ENCODE measurements at places on chromosomes 1 and 21.
A peak's percentile ranks its signal among the peaks of the same experiment; 100 is the strongest.

DNA sequence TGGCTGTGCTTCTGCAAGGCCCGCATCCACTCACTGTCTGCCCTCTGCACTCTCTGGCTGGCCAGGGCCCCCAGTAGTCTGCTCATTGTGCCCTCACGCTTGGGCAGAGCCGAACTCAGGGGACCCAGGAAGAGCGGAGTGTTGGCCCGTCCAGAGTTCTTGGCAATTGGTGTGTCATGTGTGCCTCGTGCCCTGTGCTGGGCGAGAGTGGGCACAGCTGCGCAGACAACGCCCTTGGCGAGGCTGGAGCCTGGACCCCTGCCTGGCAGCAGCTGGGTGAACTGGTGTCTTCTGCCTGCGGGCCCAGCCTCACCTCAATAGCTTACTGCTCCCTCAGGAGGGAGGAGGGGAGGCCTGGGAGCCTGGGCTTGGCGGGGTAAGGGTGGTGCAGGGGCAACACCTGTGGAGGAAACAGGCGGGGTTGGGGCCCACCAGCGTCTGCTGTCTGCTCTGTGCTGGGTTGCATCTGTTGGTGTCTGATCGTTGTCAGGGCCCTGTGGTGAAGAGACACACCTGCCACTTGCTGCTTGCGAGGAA, 2.1 kb downstream of the GUK1 start:
- DNase-seq, result peak; percentile 53

DNA sequence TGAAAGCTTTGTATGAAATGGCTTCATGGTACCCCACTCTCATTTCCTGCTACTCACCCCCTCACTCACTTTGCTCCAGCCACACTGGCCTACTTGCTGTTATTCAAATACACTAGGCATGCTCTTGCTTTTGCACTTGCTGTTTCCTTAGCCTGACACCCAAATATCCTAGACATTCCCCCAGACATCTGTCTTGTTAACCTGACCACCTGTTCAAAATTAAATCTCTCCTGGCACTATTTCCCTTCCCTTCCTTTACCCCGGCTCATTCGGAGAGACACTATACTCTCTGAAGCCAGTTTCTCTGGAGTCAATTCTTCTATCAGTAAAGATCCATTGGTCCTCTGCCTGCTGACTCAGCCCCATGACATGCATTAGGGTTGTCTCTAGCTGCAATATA, 306.0 kb upstream of the SGIP1 start:
- no peak for DNase-seq

GRCh38 chr1:196180847-196181593, 427.2 kb downstream of the KCNT2 start:
- no peak for DNase-seq

- DNase-seq, result no peak
Measured at GRCh38 chr1:169931795-169932231, 38.1 kb upstream of the SCYL3 start.

DNA sequence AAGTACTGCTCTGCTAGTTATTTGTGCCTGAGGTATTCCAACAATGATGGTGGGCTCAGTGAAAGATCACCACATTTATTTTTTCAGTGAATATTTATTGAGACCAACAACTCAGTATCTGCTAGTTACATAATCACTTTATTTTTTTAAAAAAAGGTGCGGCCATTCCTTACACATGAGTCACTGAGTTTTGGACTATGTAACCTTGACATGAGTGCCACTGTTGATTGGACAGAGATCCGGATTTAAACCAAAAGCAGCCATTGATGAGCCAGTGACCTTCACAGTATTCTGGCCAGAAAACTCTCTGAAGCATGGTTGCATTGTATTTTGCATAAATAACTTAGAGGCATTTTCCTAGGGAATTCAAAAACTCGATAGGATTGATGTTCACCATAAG, 79.5 kb downstream of the NUF2 start:
- DNase-seq, result no peak

GRCh38 chr21:37871121-37871862, 45.0 kb downstream of the KCNJ6 start:
- no peak for DNase-seq

- DNase-seq, result no peak
Measured at GRCh38 chr1:96400089-96400488, 321.5 kb upstream of the PTBP2 start.

DNA sequence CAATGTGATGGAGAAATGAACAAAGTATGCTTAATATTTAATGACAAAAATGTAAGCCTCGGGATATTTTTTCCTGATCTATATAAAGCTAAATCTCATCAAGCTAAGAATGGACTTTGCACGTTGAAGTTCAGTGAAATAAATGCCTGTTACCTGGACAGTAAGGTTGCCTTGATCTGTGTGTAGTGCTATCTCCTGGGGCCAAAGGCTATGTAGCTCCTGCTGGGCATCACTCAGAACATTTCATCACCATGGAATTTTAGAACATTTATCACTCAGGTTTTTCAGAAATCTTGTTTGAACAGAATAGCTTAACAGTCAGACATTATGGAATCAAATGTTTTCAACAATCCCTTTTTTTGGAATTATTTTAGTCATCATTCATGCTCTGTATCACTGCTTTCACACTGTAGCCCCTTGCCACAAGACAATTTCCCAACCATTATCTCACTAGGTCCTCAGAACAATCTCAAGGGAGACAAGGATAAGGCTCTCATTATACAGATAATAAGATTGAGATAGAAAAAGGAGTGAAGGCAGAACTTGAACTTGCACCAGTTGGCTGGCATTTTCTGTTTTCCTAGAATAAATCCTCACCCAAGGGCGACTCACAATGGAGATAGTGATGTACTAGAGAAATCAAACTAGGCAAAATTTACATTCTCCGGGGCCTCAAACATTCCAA, 3.7 kb downstream of the OR10J1 start:
- DNase-seq, result no peak

DNA sequence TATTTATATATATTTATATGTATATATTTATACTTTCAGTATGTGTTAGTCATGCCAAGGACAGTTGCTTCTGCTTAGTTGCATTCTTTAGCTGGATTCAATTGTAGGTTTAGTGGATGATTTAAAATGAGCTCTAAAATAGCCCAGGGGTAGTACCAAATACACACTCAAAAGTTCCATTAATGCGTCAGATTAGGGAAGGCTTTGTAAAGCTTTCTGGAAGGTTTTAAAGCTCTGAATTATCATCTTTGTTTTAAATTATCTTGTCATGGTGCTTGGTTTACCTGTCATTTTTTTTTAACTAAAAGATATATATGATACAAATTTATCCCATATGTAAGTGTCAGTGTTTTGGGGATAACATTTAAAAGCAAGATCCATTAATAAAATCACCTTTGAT, 242.7 kb upstream of the ADAMTS5 start:
- DNase-seq, result no peak

- no peak for DNase-seq
Measured at GRCh38 chr1:42777852-42778251, 6.9 kb upstream of the TMEM269 start.

- peak; percentile 59 for DNase-seq
Measured at GRCh38 chr1:26959722-26960624, at the start of gene KDF1. KDF1 (minus strand) TSS chr1:26960468; CDS start chr1:26952380, 8,088 bp downstream.

DNA sequence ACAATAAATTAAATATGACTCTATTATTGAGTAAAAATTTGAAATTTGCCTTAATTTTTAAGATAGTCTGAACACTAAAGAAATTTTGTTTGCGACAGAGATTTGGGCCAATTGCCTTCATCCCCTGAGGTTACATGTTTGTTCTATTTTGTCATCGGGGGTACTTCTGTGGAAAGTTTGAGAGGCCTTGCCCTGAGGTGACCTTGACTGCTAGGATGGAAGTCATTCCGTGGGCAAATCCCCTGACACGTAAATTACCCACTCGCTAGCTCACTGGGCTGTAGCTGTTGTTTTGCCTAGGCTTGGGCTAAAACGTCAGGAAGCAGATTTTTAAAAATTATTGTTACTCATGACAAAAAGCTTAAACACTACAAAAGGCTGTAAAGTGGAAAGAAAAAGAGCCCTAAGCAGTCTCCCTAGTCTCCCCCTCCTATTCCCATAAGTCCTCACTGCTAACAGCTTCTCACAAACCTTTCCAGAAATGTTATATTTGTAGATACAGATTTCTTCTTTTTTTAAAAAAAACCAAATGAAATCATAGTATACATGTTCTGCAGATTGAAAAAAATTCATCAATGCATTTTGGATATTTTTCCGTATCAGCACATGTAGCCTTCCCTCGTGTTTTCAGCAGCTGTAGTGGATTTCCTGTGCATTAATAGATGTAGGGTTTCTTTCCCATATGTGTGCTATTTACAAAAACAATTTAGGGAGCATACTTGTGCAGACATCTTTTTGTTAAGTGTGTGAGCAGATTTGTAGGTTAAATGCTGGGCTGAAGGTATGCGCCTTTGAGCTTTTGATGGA, 142.7 kb downstream of the MRPS6 start:
- no peak for DNase-seq

All from activated CD8-positive, alpha-beta memory T cell treated with anti-CD3 and anti-CD28 coated beads, Interleukin-2, amount 50 U/mL, for 48 hours (primary cell).